Neural progenitor cell (in vitro differentiated cells): ENCODE measurements at places on chromosomes 1 and 21. TPM values are rescaled to one million over a fixed set of nuclear protein-coding genes. Genes with fewer than 3 reads are reported as not detected.

DNA sequence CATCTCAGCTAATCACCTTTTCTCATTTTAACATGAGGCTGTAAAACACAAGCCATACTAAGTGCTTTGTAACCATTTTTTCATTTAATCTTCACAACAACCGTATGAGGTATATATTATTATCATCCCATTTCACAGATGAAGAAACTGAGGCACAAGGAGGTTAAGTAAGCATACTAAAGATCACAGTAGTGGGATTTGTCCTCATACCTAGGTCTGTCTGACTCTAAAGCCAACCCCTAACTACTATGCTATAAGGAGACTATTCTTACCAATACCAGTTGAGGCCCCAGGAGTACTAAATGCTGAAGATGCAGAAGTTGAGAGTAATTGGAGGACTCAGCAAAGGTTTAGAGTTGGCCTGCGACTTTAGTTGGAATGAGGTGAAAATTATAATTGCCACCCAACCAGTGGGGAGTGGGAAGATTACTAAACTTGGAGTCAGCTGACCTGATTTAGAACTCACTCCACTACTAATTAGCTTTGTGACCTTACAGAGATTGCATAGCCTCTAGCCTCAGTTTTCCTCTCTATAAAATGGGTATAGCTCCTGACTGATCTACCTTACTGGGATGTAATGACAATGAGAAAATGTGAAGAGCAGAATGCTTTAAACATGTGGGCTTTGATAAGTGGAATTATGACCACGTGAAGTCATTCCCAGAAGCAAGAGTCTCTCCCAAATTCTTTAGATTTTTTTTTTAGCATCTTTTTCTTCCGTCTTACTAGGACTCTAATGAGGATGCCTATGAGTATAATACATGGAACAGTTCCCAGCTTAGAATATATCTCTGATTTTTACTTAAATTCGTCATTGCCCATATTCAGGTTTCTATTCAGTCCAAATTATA lies 85.8 kb upstream of the IPO9 start:
- peaks cover 44% of the 10 kb centered on the region for H3K4me1 ChIP-seq
- H3K36me3 ChIP-seq, result no peaks in the 10 kb centered on the region
- H3K4me3 ChIP-seq, result no peak overlapping the region
- DNase-seq, result no peak

GRCh38 chr1:67241200-67241746 lies 66.4 kb upstream of the IL12RB2 start:
- DNase-seq, result no peak
- no peak overlapping the region for H3K4me3 ChIP-seq
- H3K4me1 ChIP-seq, result no peaks in the 10 kb centered on the region
- no peak overlapping the region for H3K27ac ChIP-seq

DNA sequence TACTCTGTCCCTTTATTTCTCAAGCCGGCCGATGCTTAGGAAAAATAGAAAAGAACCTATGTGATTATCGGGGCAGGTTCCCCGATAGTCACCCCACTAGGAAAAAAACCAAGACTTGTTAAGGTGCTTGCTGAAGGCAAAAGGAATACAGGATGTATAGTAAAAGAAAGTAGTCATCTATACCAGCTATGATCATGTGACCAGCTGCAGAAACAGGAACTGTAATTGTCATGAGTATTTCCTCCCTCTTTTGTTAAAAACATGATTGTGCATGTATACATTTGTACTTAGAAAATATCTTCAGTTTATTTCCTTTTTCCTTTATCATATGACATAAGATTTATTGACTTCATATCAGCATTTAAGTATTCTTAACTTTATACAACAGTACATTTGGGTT lies 30.5 kb downstream of the PIGK start:
- DNase-seq, result no peak
- no peaks in the 10 kb centered on the region for H3K4me1 ChIP-seq
- no peak overlapping the region for H3K4me3 ChIP-seq
- no peaks in the 10 kb centered on the region for H3K27me3 ChIP-seq
- no peak overlapping the region for H3K27ac ChIP-seq

- H3K4me1 ChIP-seq, result peaks cover 4% of the 10 kb centered on the region
- H3K36me3 ChIP-seq, result no peaks in the 10 kb centered on the region
- H3K27ac ChIP-seq, result no peak overlapping the region
- H3K27me3 ChIP-seq, result peaks cover 49% of the 10 kb centered on the region
- no peak overlapping the region for H3K4me3 ChIP-seq
These were observed 2.1 kb downstream of the PTGS2 start for GRCh38 chr1:186678155-186678554.

GRCh38 chr21:42158846-42159245 lies 60.1 kb upstream of the ABCG1 start:
- no peak for DNase-seq
- no peak overlapping the region for H3K27ac ChIP-seq
- H3K4me3 ChIP-seq, result no peak overlapping the region
- H3K4me1 ChIP-seq, result peaks cover 11% of the 10 kb centered on the region
- no peaks in the 10 kb centered on the region for H3K36me3 ChIP-seq

DNA sequence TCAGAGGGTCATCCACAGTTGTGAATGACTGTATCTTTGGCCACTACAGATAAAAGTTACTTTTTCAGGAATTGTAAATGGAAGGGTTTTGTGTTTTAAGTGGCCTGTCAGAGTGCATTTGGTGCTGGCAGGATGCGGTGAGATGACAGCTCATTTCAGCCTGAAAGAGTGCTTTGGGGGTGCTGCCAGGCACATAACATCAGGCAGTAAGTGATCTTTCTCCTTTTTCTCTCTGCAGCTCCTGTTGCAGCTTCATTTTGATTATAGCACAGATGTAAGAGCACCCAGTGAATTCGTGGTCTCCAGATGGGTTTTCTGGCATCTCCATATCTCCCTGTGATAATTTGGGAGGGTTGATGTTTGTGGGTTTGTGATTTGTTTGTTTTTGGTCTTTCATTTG lies 14.8 kb upstream of the FAM163A start:
- DNase-seq, result no peak
- H3K36me3 ChIP-seq, result no peaks in the 10 kb centered on the region
- no peaks in the 10 kb centered on the region for H3K27me3 ChIP-seq
- no peak overlapping the region for H3K27ac ChIP-seq
- H3K4me1 ChIP-seq, result no peaks in the 10 kb centered on the region

GRCh38 chr21:36260030-36260787 lies 59.8 kb upstream of the MORC3 start:
- H3K27me3 ChIP-seq, result no peaks in the 10 kb centered on the region
- no peak overlapping the region for H3K27ac ChIP-seq
- no peaks in the 10 kb centered on the region for H3K4me1 ChIP-seq

Gene CNN3
- total RNA-seq, result 477 and 644 TPM in 2 replicates

Gene SPTA1
- not detected in 2 replicates for total RNA-seq
